ENCODE measurements at places on chromosomes 1 and 21.
A peak's percentile ranks its signal among the peaks of the same experiment; 100 is the strongest.

DNA sequence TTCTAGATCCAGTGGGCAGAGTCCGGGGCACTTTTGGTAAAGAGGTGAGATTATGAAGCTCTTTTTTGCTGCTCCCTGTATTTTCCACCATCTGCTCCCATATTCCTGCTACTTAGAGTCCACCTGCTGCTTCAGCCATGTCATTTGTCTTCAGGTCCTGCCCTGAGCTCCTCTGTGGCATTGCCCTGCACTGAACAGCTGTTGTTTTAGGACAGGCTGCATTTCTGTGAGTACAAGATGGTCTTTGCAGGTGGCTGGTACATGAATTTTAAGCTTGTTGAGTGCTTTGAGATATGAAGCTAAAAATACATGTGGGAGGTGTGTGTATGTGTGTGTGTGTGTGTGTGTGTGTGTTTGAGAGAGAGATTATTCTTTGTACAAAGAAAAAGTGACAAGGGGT is 21.9 kb downstream of the MT1HL1 start:
- DNase-seq = no peak

- DNase-seq = no peak
Observed at GRCh38 chr1:33093004-33093403, 12.1 kb downstream of the AZIN2 start.

DNA sequence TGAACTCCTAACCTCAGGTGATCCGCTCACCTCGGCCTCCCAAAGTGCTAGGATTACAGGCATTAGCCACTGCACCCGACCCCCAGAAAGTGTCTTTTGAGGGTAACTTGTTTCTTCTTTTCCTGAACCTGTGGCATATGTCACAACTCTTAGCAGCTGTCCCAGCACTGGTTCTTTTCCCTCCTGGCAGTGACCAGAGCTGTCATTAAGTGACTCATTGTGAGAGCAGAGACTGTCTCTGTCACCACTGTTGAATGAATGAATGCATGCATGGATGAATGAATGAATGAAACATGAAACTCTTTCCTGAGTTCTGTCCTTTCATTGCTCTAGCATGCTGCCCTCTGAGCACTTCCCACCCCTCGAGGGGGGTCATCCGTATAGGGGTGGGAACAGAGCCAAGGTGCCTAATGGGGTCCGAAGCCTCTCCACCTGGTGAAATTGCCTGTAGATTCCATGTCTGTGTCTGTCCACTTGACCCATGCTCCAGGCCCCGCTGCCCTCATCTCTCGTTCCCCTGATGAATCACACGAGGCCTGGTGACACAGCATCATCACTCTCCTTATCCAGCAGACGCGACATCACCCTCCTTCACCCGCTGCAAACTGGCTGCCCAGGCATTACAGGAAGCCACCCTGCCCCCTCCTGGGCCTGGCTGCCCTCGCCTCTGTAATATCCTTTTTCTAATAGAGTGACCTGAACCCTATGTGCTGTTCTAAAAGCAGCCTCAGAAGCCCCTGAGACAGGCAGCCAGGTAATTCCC is 75.0 kb downstream of the IGSF21 start:
- DNase-seq = peak; percentile 2

- DNase-seq = no peak
Observed at GRCh38 chr21:38756746-38757145, 49.0 kb upstream of the ETS2 start.
